SK-MEL-5 (cell line): ENCODE measurements at places on chromosomes 16 and 17.
A peak's percentile ranks its signal among the peaks of the same experiment; 100 is the strongest.

DNA sequence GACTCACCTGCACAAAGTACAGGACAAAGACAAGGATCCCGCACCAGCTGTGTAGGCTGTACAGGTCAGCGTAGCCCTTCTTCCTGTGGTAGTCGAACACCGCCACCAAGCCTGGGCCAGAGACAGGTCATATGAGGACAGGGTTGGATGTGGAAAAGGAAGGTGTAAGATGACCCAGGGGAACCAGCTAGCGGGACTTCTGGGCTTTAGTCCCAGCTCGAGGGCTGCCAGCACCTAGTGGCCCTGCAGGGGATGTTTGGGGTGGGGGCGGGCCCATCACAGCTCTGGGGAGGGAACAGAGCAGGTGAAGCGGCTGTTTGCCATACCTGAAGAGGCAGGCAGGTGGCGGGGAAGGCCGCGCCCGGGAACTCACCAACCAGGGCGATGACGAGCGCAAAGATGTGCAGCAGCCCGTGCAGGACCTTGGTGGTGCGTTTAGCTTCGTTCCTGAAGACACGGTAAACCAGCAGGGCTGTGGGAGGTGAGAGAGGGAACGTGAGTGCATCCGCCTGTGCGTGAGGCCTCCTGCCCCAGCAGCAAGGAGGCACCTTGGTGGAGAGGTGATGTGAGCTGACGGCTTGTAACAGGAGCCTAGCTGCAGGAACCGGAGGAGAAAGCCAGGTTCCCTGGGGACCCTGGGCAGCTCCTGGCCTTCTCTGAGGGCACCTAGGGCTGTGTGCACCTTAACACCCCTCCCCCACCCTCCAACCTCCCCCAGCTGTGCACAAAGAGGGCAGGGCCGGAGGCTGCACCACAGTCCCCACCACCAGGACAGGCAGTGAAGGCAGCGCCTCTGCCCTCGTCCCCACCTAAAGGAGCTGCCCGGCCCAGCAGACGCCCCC, 10.2 kb downstream of the CYB561 start:
- no peak for DNase-seq

GRCh38 chr17:53101706-53102105, 721.0 kb upstream of the KIF2B start:
- DNase-seq = no peak

DNA sequence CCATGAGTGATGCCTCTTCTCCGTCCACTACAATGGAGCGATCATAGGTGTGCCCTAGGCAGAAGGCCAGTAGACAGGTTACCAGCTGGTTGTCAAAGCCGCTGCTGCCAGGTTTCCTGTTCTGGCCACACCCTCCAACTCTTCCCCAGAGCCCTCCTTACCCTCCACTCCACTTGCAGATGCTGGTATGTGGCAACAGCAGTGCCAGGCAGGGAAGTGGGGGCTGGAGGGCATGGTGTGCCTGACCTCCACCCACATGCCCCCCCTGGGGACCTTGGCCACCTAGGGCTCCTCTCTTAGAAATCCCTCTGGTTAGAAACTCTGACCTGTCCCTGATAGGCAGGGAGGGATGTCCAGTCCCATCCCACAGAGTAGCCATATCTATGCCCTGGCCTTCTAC, 1.5 kb downstream of the RRAD start:
- no peak for DNase-seq

DNA sequence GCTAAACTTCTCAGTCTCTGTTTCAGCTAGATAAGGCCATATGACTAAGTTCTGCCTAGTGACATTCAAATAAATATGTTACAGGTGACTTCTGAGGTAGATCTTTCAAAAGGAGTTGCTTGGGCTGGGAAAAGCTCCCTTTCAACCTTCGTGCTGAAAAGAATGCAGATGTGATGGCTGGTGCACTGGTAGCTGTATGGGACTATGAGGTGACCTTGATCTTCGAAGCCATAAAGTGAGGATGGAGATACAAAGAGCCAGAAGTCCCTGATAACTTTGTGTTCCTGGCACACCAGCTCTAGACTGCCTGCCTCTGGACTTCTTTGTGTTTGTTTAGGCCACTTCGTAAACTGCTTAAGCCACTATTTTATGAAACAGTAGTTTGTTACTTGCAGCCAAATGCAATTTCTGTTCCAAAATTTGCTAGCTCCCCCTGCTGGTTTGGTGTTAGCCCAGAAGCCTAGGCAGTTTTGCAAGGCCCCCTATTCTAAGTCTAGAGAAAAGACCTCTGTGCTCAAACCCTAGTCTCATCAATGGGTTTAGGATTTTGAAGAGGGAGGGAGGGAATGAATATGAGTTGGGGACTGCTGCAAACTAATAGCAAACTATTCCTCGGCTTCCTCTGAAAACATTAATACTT, 23.3 kb upstream of the ERCC4 start:
- peak; percentile 39 for DNase-seq

GRCh38 chr17:74631468-74632450, 8.2 kb upstream of the CD300E start:
- DNase-seq = no peak

DNA sequence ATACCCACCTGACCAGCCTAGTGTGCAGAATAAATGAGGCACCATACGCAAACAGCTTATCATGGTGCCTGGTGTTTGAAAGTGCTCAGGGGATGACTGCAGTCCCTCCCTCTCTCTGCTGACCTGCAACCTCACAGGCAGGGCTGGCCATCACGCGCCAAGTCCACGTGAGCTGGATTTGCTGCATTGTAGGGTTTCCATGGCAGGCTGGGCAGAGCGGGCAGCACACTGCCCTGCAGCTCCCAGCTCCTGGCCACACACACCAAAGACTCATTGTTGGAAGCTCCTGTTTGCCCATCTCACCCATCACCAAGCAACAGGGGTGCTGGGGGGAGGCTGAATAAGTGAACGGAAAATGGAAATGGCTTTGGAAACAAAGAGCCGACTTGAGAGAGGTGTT, 81.8 kb downstream of the IRX3 start:
- peak; percentile 34 for DNase-seq

DNA sequence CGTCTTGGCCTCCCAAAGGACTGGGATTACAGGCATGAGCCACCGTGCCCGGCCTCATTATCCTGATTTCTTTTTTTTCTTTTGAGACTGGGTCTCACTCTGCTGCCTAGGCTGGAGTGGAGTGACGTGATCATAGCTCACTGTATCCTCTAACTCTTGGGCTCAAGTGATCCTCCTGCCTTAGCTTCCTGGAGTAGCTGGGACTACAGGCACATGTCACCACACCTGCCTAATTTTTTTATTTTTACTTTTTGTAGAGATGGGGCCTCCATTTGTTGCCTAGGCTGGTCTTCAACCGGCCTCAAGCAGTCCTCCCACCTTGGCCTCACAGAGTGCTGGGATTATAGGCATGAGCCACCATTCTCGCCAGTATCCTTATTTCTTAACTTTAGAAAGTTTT, 3.5 kb downstream of the TENT4B start:
- no peak for DNase-seq

GRCh38 chr17:66339561-66339960, 37.1 kb downstream of the PRKCA start:
- DNase-seq = no peak

DNA sequence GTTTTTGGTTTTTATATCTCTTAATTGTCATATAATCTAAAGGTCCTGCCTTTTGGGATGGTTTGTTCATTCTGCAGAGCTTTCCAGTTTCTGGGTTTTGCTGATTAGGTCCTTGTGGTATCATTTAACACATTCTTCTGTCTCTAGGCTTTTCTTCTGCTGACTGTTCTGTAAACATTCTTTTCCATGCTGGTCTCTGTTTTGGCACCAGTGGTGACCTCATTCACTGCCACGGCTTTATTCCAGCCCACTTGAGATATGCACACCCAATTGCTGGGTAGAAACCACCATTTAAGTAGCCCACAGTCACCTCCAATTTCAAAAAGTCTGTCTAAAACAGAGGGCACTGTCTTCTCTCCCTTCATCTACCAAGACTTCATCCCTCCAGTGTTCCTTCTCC, 31.1 kb upstream of the COX10 start:
- DNase-seq = no peak

DNA sequence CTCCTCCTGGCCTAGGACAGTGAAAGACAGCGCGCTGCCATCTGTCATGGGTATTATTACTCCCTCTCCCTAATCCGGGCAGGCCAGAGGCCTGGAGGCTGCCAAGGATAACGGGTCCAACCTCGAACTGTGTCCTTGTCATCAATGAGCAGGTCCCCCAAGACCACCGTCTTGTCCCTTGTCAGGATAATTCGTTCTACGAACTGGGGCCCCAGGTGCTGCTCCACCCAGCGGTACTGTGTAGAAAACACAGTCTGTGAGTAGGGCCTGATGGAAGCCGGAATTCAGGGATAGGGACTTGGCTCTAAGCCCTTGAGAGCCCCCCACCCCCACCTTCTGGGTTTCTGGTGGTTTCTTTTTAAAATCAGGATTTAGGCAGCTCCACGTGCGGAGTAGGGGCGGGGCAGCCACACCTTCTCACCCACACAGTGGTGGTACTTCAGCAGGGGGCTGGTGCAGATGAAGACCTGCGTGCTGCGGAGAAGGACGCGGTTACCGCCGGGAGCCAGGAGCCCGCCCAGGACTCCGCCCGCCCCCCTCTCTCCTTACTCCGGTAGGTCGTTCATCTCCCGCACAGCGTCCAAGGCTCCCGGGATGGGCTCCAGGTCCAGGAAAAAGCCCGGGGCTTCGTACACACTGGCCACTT, 787 bp downstream of the NT5C start:
- DNase-seq = peak; percentile 81

DNA sequence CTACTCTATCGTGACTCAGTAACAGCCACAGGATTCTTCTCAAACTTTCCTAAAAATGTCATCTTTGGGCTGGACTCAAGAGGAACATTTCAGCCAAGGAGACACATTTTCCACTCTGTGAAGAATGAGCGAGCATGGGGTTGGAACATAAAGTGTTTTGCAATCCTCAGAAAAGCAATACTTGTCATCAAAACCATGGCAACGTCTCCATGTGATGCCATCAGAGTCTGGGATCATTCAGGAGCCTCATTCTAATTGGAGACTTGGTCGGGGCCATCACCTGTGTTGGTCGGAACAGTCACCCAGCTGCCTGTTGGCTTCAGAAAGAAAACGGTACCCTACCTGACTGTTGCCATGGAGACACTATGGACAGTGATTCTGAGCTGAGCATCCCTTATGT, 25.5 kb downstream of the MYOCD start:
- DNase-seq = no peak

DNA sequence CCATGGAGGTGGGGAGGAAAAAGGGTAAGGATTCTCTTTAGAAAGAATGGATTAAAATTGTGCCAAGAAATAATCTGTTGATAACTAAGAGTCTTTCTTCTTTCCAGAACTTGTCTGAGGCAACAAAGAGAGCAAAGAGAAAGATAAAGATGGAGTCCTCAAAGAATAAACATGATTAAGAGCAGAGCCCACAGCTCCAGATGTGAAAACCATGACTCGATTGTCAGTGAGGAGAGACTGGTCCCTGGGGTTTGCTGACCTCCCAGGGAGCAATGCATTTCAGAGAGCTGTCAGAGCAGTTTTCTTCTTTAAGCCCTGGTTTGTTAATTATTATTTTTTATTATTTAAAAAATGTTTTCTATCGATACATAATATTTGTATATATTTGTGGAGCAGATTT, 74.6 kb downstream of the TMEM100 start:
- no peak for DNase-seq

- no peak for DNase-seq
Observed at GRCh38 chr17:55343900-55344513, 77.6 kb downstream of the MMD start.

GRCh38 chr17:43900858-43901754, 6.2 kb downstream of the MPP2 start:
- no peak for DNase-seq

DNA sequence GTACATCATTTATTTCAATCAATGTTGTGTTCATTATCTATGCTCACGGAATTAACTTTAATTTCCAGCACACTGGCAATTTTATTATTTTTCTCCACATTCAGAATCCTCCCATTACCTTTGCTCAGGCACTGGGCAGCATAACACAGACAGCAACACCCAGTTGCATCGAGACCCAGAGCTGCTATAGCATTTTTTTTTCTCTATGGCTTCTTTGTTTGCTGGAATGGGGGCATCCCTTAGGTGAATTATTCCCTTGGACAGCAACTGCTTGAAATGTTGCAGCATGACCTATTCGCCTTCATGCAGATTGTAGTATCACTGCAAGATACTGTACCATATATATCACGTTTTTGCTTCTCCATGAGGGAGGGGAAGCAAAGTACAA, 88.8 kb downstream of the CHD9NB start:
- DNase-seq = no peak

GRCh38 chr17:29825604-29826003, 104.4 kb downstream of the SSH2 start:
- no peak for DNase-seq

DNA sequence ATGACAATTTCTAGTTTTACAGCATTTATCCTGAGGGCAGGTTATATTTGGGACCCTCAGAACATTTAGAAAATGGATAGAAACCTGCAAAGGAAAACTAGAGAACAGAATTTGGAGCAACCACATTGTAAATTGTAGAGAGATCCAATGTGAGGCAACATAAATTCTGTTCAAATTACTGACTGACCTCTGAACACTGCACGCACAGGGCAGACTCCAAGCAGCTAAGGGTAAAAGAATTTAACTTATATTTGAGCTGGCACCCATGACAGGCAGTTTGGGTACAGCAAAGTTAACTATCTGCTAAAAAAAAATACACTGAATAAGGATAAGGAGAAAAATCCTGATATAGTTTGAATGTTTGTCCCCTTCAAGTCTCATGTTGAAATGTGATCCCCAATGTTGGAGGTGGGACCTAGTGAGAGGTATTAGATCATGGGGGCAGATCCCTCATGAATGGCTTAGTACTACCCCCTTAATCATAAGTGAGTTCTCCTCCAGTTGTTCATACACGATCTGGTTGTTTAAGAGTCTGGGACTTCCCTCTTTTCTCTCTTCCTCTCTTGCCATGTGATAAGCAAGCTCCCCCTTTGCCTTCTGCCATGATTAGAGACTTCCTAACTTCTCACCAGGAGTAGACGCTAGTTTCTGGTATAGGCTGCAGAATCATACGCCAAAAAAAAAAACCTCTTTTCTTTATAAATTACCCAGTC, 75.7 kb downstream of the FBXL20 start:
- no peak for DNase-seq

GRCh38 chr16:53755026-53755910, 51.3 kb downstream of the FTO start:
- DNase-seq = no peak

- DNase-seq = no peak
Observed at GRCh38 chr17:13113821-13114525, 96.1 kb upstream of the ELAC2 start.

DNA sequence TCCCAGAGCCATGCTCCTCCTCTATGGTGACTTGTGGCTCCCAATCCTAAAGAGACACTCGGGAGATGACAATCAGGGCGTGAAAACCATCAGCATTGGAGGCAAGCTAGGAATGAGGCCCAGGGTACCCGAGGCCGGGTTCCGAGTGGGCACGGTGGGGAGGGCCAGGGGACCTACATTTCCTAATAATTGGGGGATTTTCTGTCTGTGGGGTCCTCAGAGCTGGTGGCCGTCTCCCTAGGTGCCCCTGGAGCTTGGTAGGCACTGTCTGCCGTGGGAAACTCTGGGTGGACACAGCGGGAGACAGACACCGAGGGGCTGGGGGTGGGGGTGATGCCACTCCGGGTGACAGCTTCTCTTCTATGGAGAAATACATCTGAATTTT, 312.5 kb upstream of the TNRC6C start:
- DNase-seq = no peak

GRCh38 chr16:75821117-75821516, 94.8 kb upstream of the CPHXL start:
- peak; percentile 15 for DNase-seq
